GM23248 (cell line): ENCODE measurements at places on chromosomes 1 and 21. TPM values are rescaled to one million over a fixed set of nuclear protein-coding genes. Genes with fewer than 3 reads are reported as not detected.
A peak's percentile ranks its signal among the peaks of the same experiment; 100 is the strongest.

GRCh38 chr1:236142253-236143103 lies at the start of gene GPR137B:
Gene GPR137B, plus strand, starts transcription at chr1:236142539. Its CDS starts 84 bp downstream, at chr1:236142623.
- peaks cover 10% of the 10 kb centered on the region; the same call in 1 of the 2 replicates for H3K4me1 ChIP-seq
- peaks cover 27% of the 10 kb centered on the region for H3K27me3 ChIP-seq
- H3K36me3 ChIP-seq = no peaks in the 10 kb centered on the region
- peak within 1 kb of the TSS; percentile 42 for H3K27ac ChIP-seq

DNA sequence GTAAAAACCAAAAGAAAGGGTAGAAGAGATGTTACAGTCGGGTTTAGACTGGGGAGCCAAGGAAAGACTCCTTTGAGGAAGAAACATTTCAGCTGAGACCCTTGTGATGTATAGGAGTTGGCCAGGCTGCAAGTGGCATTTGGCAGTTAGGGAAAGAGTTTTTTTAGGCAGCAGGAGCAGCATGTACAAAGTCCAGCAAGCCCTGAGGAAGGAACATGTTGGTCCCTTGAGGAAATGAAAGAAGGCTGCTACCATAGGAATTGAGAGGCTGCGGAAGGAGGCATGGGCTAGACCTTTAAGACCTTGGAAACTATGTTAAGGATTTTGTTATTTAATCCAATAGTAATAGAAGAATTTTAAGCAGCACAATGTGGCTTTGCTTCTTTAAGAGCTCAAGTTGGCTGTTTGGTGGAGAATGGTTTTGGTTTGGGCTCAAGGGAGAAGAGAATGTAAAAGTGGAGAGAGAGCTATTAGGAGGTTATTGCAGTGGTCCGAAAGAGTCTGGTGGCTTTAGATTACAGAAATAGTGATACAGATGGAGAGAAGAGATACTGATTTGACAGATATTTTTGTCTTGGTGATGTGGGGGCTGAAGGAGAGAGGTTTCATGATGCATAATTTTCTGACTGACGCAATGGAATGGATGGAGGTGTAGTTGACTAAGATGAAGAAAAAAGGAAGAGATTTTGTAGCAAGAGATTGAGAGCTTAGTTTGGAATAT lies 26.6 kb downstream of the SMAP2 start:
- H3K4me3 ChIP-seq = no peak overlapping the region
- no peaks in the 10 kb centered on the region for H3K4me1 ChIP-seq
- no peaks in the 10 kb centered on the region for H3K36me3 ChIP-seq
- no peak overlapping the region for H3K27ac ChIP-seq
- no peaks in the 10 kb centered on the region for H3K27me3 ChIP-seq

Gene CHIA
- not detected in 2 replicates for total RNA-seq

DNA sequence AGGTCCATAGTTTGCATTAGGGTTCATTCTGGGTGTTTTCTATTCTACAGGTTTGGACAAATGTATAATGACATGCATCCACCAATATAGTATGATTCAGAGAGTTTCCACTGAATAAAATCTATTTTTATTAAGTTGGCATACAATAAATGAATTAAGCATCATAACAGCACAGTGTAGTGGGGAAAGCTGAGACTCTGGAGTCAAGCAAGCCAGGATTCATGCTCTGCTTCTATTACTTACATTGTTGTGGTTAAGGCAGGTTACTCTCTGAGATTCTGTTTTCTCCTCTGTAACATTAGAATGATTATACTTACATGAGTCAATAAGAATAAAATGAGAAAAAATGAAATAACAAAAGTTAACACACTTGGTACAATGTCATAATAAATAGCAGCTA lies 131.3 kb downstream of the SLC30A10 start:
- no peaks in the 10 kb centered on the region for H3K36me3 ChIP-seq
- H3K4me3 ChIP-seq = no peak overlapping the region
- H3K27me3 ChIP-seq = 0 out of 2 replicates have a peak, but pooled peaks cover 4% of the 10 kb centered on the region
- no peak for DNase-seq

GRCh38 chr1:207649210-207649753 lies 4.3 kb downstream of the CR1L start:
- no peak for DNase-seq
- no peaks in the 10 kb centered on the region for H3K4me1 ChIP-seq
- no peak overlapping the region for H3K27ac ChIP-seq
- no peaks in the 10 kb centered on the region for H3K36me3 ChIP-seq
- peaks cover 9% of the 10 kb centered on the region for H3K27me3 ChIP-seq

DNA sequence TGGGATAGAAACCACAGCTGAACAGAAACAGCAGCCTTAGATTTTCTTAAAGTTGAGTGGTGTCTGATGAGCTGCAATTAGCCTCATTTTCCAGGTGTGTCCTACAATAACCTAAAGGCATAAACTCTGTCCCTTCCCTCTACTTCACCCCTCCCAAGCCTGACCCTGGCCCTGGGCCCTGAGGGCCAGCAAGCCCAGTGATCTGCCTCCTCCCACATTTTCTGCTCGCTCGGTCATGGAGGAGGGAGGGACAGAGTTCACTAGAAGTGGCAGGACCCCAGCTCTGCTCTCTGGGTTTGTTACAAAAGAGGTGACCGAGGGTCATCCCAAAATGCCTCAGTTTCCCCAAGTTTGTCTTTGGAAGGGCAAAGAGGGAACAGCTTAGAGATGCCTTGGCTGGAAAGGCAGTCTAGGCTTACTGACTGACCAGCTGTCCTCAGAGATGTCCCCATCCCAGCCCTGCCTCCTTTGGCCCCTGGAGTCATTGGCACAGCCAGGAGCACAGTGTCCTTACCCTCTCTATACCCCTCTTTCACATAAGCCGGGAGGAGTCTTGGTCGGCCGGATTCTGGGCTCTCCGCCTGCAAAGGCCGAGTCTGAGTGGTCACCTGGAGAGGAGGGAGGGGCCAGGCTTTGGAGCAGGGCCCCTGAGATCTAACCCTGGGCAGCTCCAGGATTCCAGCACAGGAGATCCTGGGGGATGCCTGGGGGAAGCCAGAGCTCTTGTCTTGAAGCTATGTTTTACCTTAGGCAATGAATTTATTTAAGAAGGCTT lies 172.7 kb downstream of the PTPRU start:
- no peak for DNase-seq
- no peaks in the 10 kb centered on the region for H3K36me3 ChIP-seq
- no peak overlapping the region for H3K27ac ChIP-seq
- H3K4me1 ChIP-seq = no peaks in the 10 kb centered on the region

DNA sequence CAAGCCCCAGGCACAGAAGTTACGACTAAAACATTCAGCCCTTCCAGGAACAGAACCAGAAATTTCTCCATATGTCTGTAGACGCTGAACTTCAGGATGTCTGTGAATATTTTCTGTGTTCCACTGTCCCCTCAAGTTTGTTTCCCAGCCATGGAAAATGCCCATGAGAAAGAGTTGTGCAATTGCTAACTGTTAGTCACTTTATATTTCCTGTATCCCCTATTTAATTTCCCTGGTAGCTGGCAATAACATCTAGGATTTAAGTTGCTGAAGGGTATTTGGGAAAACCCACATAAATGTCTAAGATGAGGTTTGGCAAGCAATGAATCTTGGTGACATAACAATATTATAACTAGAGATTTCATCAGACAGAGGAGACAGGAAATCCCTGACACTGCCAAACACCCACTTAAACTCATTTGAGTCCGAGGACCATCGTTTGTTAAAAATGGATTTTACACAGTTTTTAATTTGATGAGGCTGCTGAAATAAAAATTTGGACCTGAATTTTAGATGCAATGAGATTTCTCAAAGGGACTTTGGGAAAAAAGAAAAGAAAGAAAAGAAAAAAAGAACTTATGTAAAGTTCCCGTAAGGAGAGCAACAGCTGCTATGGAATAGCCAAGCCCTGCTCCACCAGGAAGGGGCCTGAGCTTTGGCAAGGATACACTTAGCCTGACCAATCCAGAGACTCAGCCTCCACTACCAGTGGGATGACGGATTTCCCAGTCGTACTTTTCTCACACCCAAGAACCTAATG lies 21.8 kb upstream of the ERRFI1 start:
- H3K27ac ChIP-seq = peak overlapping the region; percentile 88
- DNase-seq = peak; percentile 85
- no peaks in the 10 kb centered on the region for H3K36me3 ChIP-seq

Gene HEYL
- not detected in 2 replicates for total RNA-seq

- no peaks in the 10 kb centered on the region for H3K36me3 ChIP-seq
- no peak overlapping the region for H3K27ac ChIP-seq
- DNase-seq = no peak
- no peaks in the 10 kb centered on the region for H3K27me3 ChIP-seq
- no peaks in the 10 kb centered on the region for H3K4me1 ChIP-seq
Measured at GRCh38 chr1:111219557-111220286, 7.8 kb upstream of the CHI3L2 start.

Gene SH2D5
- total RNA-seq = 1.0 and 1.4 TPM in 2 replicates

- no peaks in the 10 kb centered on the region for H3K27me3 ChIP-seq
- H3K27ac ChIP-seq = peak overlapping the region; percentile 29; the same call in 1 of the 2 replicates
- H3K36me3 ChIP-seq = no peaks in the 10 kb centered on the region
- peaks cover 17% of the 10 kb centered on the region for H3K4me1 ChIP-seq
Measured at GRCh38 chr1:32724678-32725614, 22.4 kb upstream of the SYNC start.

DNA sequence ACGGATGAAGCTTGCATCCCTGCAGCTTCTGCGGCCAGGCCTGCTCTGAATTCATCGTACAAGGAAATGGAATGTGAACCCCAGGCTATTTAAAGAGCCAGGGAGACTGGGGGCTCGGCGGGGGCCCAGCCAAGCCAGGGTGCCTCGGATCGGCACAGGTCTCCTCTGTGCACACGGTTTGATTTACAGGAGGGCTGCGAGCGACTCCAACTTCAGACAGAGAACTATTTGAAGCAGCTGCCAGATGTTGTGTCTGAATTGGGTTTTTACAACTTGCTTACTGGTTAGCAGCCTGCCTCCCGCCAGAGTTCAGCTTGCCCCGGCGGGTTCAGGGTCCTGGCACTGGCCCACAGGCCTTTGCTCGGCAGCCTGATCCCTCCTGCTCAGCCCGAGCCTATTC lies 83.2 kb downstream of the SPSB1 start:
- H3K27me3 ChIP-seq = no peaks in the 10 kb centered on the region
- no peak for DNase-seq
- H3K27ac ChIP-seq = no peak overlapping the region
- no peak overlapping the region for H3K4me3 ChIP-seq
- H3K36me3 ChIP-seq = no peaks in the 10 kb centered on the region
